ENCODE measurements at places on chromosomes 13 and 19.

DNA sequence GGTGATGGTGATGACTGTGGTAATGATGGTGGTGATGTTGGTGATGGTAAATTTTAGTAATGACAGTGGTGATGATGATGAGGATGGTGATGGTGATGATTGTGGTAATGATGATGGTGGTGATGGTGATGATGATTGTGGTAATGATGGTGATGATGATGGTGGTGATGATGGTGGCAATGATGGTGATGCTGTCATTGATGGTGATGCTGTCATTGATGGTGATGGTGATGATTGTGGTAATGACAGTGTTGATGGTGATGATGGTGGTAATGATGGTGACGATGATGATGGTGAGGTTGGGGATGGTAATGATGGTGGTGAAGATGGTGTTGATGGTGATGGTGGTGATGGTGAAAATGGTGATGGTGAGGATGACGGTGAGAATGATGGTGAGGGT, 11.7 kb upstream of the BCAT2 start:
- no peak for DNase-seq

GRCh38 chr19:4376671-4376990, 23.7 kb downstream of the SH3GL1 start:
- DNase-seq, result no peak

DNA sequence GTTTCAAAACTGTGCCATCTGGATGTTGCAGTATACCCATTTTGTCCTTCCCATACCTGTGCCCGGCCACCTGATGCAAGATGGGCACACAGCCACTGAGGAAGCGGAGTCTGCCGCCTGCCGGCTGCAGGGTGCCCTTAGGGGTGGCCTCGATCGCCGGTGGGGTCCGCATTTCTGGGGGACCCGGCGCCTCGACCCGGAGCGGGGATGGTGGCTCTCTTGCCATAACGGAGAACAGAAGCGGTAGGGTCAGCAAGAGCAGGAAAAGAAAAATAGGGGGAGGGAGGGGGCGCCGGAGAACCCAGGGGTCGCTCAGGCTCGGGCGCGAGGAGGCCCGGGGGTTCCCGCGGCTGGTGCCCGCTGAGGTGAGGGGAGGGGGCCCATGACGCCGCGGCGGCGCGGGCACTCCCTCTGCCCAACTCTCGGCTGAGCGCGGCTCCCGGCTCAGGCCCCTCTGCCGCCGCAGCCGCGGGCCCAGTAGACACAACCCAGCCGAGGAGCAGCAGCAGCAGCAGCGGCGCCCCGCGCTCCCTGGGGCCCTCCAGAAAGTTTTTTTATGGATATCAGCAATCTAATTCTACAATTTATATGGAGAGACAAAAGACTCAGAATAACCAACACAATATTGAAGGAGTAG, 13.8 kb upstream of the CYP4F2 start:
- no peak for DNase-seq

- peak; percentile 27 for DNase-seq
Measured at GRCh38 chr13:65943708-65944107, 1286.4 kb downstream of the PCDH9 start.

DNA sequence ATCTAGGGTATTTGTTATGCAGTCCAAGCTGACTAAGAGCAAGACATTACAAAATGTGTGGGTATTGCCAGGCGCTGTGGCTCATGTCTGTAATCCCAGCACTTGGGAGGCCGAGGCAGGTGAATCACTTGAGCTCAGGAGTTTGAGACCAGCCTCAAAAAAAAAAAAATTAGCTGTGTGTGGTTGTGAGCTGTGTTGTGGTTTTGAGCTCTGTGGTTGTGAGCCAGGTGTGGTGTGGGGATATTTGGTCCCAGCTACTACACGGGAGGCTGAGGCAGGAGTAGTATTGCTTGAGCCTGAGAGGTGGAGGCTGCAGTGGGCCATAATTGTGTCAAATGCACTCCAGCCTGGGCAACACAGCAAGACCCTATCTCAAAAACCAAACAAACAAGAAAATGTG, 5.6 kb upstream of the KEAP1 start:
- DNase-seq, result no peak

DNA sequence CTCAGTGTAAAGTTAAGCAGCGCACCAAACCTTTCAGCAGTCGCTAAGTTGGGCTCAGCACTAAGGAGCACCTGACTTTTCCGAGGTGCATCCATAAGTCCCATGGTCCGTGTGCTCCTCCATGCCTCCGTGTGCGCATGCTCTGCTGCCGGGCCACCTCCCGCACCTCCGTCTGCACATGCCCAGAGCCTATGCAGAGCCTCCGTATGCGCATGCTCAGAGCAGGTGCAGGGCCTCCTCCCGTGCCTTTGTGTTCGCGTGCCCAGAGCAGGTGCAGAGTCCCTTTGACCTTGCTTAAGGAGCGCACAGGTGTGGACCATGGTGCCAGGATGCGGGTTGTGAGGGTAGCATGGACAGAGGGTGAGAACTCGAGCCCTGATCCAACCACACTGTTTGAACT, 46.0 kb downstream of the ATP11A start:
- peak; percentile 89 for DNase-seq

GRCh38 chr13:45482571-45483173, 17.9 kb downstream of the COG3 start:
- DNase-seq, result no peak

Data from NCI-H69 (cell line).